CD4-positive, alpha-beta memory T cell (primary cell): ENCODE measurements at places on chromosomes 1 and 21.
A peak's percentile ranks its signal among the peaks of the same experiment; 100 is the strongest.

DNA sequence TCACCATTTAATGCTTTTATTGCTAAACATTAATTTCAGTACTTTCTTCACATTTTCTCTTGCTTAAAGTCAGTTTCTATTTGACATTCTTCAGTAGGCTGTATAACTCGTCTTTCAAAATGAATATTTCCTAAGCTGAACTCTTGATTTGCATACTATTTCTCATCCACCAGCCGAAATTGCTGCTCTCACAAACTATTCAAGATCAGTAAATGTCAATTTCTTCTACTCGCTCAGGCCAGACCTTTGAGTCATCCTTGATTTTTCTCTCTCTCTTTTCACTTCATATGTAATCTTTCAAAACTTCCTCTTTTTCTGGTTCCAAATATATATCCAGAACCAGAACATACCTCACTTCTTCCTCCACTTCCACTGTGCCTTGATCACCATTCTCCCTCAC, 990.0 kb downstream of the KCNT2 start:
- DNase-seq: no peak

DNA sequence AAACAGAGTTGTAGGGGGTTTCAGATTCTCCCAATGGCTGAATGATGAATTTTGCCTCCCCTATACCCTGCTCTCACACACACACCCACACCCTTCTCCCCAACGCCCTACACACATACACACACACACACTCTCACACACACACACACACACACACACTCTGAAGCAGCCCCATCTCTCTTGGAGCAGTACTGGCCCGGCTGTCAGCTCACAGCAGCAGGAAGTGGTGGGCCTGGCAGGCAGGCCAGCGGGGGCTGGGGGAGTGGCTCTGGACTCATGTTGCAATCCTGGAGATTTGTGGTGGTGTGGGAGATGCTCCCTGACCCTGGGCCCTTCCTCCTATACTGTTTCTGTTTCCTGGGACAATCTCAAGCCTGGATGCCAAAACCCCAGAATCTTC, 2.2 kb downstream of the IKBKE start:
- peak; percentile 47 for DNase-seq

- peak; percentile 69 for DNase-seq
Measured at GRCh38 chr21:45551316-45551715, 9.1 kb upstream of the SLC19A1 start.

DNA sequence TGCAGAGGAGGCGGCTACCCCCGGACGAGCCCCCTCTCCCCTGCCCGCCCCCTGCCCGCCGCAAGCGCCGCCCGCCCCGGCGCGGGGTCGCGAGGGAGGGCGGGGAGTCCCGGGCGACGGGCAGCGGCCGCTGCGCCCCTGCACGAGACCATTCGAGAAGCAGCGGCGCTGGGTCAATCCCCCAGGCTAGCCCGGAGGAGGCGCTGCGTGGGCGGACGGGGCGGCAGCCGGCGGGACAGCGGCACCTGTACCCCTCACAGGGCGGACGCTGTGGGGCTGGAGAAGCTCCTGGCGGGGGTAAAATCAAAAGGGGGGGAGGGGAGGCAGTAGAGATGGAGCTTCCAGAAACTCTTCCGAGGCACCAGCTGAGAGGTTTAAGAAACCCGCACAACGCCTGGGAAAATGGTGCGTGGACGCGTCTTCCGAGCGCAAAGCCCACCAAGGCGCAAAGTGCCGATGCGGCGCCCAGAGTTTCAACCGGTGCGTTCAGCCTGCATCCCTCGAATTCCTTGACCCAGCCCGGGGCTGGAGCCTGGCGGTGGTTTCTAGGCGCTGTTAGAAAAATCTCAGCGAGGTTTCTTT, at the start of gene PLPPR5:
Gene PLPPR5 (minus strand): TSS at position 1 of the 582 bp plus-strand sequence. CDS start 190 bp downstream, outside the sequence.
- no peak for DNase-seq

GRCh38 chr1:149845416-149845815, 54.0 kb upstream of the BOLA1 start:
- no peak for DNase-seq

- no peak for DNase-seq
Measured at GRCh38 chr1:235060607-235061470, 67.8 kb downstream of the TOMM20 start.

GRCh38 chr1:246565751-246566127, 322 bp downstream of the TFB2M start:
- DNase-seq: no peak
